GDM1 (cell line): ENCODE measurements at places on chromosomes 1 and 21.

DNA sequence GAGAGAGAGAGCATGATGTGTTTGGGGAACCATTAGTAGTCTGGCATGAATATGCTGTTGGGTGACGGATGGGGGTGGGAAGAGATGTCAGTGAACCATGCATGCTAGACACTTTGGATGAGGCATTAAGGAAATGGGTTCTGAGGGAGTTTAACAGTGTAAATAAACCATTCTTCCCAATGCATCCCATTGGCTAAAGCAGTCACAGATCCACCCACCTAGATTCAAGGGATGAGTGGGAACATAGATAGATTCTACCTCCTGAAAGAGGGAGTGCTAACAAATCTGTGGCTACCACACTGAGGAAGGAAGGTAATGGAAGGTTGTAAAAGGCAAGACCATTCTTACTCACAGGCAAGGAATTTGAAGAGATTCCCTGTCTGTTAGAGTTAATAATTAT lies 129.8 kb upstream of the CACNA1E start:
- DNase-seq, result no peak

DNA sequence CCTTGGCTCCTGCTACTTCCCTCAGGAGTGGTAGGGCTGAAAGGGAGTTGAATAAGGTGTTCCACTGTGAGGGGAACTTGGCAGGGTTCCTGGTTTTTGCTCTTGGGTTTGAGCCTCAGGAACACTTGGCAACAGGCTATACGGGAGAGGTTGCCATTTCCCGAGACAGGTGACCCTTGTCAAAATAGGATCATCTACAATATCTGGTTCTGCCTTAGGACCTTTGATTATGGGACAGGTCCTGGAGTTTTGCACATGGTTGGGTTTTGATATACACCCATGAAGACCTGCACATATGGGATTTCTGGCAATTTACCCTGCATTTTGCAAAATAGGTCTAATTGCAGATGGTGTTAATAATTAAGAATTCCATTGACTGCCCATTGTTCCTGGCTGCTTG lies 31.1 kb downstream of the YY1AP1 start:
- DNase-seq, result no peak

DNA sequence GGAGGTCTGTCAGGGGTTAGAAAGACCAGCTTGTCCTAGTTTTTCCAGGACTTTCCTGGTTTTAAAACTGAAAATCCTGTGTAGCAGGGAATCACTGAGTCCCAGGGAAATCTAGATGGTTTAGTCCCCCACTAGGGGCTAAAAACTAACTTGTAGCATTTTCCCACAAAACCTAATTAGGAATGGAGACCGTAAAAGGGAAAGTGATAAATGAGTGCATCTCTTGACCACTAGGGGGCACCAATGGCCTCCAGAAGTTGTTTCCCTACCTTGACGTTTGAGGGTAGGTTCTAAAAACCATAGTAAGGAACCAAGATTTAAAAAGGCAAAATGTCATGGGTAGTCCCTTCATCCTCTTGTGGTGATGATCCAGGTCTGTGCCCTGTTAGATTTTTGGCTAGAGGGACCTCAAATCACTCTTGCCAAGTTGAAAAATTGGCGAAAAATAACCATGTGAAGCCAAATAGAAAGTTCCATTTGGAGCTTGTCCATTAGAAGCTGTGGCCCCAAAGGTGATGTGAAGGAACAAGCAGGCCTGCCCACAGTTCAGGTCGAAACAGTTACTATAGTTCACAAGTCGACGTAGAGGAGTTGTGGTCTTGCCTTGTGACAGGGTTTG lies 24.5 kb downstream of the CLIC6 start:
- DNase-seq, result peak; percentile 16

GRCh38 chr1:23178950-23179349 lies 10.3 kb upstream of the LUZP1 start:
- no peak for DNase-seq

GRCh38 chr1:51570063-51570710 lies 46.7 kb upstream of the OSBPL9 start:
- no peak for DNase-seq

DNA sequence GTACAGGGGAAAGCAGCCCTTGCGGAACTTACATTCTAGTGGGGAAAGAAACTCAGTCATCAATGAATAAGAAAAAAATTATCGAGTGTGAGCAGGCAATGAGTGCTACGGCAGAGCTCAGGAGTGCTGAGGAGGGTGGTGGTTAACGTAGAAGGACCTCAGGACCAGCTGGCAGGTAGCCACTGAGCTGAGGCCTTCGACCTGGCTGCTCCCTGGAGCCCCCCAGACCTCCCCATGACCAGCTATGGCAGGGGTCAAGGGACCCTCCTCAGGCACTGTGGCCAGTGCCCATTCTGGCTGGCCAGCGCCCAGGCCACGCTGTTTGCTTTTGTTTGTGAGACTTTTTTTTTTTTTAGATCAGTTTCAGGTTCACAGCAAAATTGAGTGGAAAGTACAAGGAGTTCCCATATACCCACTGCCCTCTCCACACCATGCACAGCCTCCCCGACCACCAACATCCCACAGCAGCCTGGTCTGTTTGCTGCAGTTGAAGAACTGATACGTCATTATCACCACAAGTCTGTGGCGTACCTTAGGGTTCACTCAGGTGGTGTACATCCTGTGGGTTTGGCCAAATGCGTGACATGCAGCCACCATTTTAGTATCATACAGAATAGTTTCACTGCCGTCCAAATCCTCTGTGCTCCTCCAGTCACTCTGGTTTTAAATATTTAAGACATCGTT lies 11.8 kb upstream of the TTC22 start:
- DNase-seq, result no peak

- DNase-seq, result no peak
These were observed 109.6 kb downstream of the VPS13D start for GRCh38 chr1:12339396-12339795.

DNA sequence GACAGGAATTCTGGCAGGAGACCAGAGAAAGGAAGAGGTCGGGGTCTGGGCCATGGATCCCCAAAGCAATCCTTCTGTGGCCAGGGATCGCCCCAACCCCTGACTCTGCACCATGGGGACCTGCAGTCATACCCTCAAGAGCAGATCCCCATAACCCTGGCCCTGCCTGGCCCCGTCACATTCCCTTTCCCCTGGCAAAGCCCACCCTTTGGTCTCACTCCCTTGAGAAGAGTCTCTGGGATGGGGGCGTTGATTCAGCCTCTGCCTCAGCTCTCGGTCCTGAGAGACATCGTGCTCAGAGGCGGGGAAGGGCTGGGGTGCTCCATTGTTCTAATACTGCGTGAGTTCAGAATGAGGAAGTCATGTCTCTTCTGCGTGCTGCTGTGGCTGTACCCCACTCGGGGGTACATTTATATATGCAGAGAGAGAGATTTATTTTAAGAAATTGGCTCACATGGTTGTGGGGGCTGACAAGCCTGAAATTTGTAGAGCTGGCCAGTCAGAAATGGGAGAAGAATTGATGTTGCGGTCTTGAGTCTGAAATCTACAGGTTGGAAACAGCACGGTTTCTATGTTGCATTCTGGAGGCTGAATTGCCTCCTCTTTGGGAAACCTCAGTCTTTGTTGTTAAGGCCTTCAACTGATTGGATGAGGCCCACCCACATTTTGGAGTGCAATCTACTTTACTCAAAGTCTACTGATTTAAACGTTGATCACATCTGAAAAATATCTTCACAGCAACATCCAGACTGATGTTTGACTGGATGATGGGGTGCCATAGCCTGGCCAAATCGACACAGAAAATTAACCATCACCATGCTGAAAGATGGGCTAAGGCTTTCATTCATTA lies 4.2 kb upstream of the PADI2 start:
- DNase-seq, result no peak

DNA sequence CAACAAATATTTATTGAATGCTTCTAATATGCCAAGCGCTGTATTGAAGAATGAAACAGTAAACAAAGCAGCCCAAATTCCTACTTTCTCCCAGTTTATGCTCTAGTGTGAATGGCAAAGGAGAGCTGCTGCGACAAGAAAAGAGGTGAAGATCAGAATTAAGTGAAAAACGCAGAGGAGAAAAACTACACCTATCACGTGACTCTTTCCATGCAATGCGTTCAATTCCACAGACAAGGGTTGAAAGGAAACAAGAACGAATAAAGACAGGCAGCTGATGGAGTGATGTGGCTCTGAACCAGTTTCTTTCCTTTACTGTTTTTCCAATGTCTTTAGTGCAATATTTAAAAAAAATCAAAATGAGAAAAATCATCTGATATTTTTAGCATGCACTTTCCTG lies 23.6 kb downstream of the MT1HL1 start:
- DNase-seq, result no peak

DNA sequence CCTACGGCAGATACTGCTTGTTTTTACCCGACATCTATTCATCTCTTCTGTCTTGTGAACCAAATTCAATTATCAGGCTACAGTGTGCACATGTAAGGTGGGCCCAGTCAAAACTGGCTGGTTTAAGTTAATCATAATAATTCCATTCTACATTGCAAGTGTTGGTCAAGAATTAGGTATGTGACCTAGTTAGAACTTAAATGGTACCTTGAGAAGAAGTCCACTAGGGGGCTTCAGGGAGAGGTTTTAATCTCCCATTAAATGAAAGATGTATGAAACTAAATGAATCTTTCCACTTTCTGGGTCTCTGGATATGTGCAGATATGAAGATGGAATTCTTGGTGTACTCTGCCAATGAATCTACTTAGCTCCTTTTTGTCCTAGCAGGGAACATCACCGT lies 187.1 kb downstream of the CDC42BPA start:
- no peak for DNase-seq

- peak; percentile 95 for DNase-seq
These were observed 35.5 kb downstream of the AHDC1 start for GRCh38 chr1:27568300-27569087.

DNA sequence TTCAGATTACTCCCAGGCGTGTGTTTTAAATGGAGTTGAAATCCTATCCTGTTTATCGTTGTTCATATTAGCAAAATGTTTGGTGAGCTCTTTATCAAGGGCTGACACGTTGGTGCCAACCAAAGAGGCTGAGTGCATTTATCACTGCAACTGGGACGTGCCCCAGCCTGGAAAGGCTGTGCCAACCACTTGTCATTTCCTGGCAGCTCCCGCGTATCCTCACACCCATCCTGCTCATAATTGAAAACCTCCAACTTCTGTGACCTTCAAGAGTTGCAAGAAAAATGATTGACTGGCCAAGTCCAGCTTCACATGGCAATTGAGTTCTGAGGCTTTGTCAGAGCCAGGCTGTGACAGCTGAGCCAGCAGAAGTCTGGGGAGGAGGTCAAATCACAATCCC lies 43.7 kb upstream of the KCNA3 start:
- DNase-seq, result no peak

DNA sequence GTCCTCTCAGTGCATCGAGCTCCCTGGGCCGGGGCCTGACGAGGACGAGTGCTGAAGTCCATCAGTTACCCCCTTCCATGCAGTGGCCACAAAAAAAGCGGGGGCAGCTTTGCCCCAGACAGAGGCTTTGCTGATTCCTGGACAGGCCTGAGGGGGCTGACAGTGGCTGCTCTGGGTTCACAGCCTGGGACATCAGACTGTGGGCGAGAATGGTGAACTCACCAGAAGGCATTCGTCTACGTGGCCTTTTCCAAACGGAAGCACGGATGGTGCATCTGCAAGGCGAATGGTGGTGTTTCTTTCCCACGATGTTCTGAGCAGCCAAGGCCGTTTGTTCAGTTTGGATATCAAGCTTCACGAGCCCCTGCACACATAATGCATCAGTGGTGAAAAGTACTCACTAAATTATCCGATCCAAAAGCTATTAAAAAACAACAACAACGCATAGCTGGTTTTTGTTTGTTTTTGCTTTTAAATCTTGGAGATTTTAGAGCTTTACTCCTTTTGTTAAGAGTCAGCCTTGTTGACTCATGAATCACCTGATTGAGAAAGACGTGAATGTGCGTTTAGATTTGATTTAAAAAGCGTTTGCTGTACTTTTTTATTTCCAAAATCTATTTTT lies 6.3 kb upstream of the ZBTB21 start:
- DNase-seq, result no peak

DNA sequence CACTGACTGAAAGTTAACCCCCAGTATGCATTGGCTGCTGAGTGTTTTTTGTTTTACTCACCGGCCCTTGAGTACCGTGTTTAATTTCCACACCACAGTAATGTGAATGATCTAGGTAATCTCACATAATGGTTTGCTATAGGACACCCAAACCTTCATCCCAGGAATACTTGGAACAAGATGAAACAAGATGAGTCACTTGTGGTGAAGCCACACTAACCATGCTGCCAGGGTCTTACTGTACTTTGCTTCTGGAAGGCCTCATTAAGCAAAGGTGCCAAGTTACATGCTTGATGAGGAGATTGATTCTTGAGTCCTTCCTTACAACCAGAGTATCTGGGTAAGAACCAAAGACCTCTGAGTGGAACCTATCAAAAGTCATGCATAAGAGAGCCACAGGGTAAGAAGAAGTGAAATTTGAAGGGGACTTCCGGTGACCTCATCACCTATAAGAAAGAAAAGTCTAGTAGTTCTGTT lies 163.3 kb downstream of the NRIP1 start:
- DNase-seq, result no peak

- no peak for DNase-seq
These were observed 17.3 kb upstream of the SELENON start for GRCh38 chr1:25782608-25783201.

GRCh38 chr1:144101397-144102045 lies 129.7 kb upstream of the FAM72C start:
- no peak for DNase-seq

DNA sequence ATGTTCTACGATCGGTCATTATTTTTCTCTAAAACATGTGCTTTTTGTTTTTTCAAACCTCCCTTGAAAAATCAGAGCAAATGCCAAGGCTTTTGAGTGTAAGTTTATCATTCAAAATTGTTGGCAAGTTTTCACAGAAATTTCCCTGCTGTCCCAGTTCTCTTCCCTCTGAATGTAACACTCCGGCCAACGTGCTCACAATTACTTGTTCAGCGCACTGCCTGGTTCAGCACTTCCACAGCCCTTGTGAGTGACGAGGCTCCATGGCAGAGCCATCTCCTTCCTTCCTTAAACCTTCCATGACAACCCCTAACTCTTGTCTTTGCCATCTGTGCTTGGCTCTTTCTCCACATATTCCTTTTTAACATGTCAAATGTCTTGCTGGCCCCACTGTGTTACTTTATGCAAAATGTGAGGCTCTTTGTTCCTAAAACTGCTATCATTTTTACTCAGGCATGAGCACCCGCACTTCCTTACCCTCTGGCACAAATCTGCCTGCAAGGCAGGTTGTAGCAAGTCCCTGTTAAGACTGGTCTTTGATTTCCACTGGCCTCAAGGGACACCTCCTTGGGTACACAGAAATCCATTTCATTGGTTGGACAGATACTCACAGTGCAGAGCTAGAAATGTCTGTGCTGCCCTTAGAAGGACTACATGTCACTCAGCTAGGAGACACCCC lies 142.8 kb downstream of the HUNK start:
- no peak for DNase-seq

GRCh38 chr1:204837440-204838084 lies 33.1 kb upstream of the NFASC start:
- no peak for DNase-seq
